Memory B cell (primary cell): ENCODE measurements at places on chromosomes 13 and 19.

- peaks cover 32% of the 10 kb centered on the region for H3K4me1 ChIP-seq
- no peaks in the 10 kb centered on the region for H3K36me3 ChIP-seq
- H3K4me3 ChIP-seq = no peak overlapping the region
- DNase-seq = no peak
- no peaks in the 10 kb centered on the region for H3K27me3 ChIP-seq
Measured at GRCh38 chr13:51820016-51820597, 16.1 kb upstream of the DHRS12 start.

DNA sequence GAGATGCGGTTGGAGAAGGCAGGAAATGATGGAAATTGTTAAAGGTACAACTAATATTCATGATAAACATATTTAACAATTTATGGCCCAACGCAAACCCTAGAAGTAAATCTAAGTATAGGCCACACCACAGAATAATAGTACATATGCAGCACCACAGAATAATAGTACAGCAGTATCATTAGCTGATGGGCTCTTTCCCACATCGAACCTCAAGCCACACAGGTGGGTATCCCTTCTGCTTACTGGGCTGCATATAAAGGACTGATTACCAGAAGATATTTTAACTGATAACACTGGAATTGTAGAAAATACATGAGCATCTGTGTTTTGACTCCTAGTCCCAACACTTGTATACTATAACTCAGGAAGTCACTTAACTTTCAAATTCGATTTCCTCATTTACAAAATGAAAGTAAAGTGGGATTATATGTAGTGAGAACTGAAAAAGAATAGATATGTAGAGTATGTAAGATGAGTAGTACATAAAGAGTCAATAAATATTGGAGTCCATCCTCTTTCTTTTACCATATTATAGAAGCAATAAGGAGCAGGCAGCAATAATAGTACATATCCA lies 91.5 kb downstream of the TSC22D1 start:
- no peak for DNase-seq
- H3K36me3 ChIP-seq = no peaks in the 10 kb centered on the region
- H3K4me1 ChIP-seq = peaks cover 14% of the 10 kb centered on the region
- H3K4me3 ChIP-seq = peak overlapping the region; percentile 50
- peak overlapping the region; percentile 52 for H3K27ac ChIP-seq
- H3K27me3 ChIP-seq = no peaks in the 10 kb centered on the region

GRCh38 chr13:76992548-76993001 lies 694 bp downstream of the CLN5 start:
- no peaks in the 10 kb centered on the region for H3K27me3 ChIP-seq
- H3K36me3 ChIP-seq = peaks cover 8% of the 10 kb centered on the region
- peaks cover 20% of the 10 kb centered on the region for H3K4me1 ChIP-seq
- peak; percentile 24 for DNase-seq
- peak overlapping the region; percentile 96 for H3K4me3 ChIP-seq

GRCh38 chr13:110187641-110188161 lies 119.3 kb downstream of the COL4A1 start:
- DNase-seq = no peak
- H3K36me3 ChIP-seq = no peaks in the 10 kb centered on the region
